ENCODE measurements at places on chromosomes 7 and 10.
A peak's percentile ranks its signal among the peaks of the same experiment; 100 is the strongest.

- no peak for DNase-seq
Observed at GRCh38 chr7:75691793-75692543, 46.8 kb downstream of the HIP1 start.

DNA sequence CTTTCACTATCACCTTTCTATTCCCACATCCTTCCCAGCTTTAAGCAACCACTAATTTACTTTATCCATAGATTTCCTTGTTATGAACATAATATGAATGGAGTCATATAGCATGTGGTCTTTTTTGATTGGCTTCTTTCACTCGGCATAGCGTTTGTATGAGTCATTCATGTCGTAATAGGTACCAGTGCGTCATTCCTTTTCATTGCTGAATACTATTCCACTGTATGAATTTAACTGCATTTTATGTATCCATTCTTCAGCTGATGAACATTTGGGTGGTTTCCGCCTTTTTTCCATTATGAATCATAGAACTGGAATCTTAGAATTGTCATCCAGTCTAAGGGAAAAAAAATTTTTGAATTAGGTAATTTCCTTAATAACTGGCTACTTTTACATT, 411.3 kb upstream of the AUTS2 start:
- no peak for DNase-seq

GRCh38 chr7:1925973-1926907, 256.2 kb downstream of the ELFN1 start:
- DNase-seq, result peak; percentile 69

GRCh38 chr10:46104071-46104585, 58.1 kb upstream of the MSMB start:
- no peak for DNase-seq

- no peak for DNase-seq
Observed at GRCh38 chr7:134948246-134948645, 38.1 kb upstream of the AGBL3 start.

- DNase-seq, result peak; percentile 14
Observed at GRCh38 chr10:131928248-131929095, 27.7 kb downstream of the PPP2R2D start.
